ENCODE measurements at places on chromosomes 4 and X.

GRCh38 chr4:152535360-152535902 is 461 bp downstream of the FBXW7 start:
- DNase-seq: no peak

GRCh38 chr4:184267673-184268583 is 50.3 kb upstream of the ENPP6 start:
- peak; percentile 74 for DNase-seq

DNA sequence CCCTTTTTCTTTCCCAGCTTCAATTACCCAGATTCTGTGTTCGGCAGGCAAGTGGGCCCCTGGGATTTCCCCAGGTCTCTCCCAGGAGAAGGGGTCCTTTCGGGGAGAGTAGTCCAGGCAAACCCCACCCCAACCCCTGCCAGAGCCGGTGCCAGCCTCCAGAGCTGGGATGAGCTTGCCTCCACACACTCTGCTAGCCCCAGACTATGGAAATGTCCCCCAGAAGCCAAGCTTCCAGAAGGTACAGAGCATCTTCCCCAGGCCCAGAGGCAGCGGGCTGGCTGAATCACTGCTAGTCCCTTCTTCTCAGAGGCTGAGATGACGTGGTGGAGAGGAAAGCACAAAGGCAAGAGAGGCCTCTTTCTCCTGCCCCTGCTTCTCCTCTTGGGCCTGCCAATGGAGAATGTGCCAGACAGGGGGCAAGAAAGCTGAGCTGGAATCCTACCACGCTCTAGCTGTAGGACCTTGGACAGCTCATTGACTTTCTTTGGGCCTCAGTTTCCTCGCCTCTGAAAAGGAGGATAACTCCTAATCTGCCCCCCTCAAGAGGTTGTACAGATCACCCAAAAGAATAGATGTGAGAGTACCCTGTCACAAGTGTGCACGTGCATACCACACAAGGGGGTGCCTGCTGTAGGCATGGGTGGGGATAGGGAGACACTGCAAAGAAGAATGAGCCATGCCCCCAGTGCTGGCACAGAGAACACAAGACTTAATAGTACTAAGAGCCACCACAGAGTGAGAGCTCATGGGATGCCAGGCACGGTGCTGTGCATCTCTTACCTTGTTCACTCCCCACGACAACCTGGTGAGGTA is 2.1 kb downstream of the SASH3 start:
- no peak for DNase-seq

GRCh38 chrX:55713631-55714030 is 3.9 kb upstream of the RRAGB start:
- no peak for DNase-seq

DNA sequence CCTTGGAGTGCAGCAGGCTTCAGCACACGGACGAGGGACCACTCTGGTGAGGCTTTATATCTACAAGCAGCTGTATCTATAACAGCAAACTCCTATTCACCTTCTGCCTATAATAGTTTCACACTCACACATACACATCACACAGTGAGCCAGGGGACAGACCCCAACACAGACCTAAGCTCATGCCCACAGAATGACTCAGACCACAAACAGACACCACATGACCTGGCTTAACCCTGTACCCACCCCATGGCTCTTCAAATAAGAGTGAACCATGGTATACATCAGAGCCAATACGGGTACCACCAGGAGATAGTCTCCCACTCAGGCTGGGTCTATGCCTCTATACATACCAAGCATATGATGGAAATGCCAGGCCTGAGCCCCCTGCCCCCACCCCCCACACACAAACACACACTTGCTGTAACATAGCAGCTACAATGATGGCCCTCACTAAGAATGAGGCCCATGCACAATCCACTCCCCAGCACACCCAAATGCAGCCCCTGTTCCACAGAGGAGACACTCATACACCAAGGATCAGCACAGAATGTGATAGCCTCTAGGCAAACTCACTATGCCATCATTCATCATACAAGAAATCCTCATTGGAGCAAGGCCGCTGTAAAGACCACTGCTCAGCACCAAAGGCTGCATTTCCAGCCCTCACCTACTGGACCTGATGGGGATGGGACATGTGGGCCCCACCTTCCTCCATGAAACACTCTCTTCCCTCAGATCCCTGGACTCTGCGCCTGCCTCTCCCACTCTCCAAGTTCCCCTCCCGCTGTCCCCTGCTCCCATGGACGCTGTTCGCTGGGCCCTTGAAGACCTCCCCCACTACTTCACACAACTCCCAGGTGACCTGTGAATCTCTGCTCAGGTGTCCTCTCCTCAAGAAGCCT is 62.1 kb upstream of the XIAP start:
- no peak for DNase-seq

DNA sequence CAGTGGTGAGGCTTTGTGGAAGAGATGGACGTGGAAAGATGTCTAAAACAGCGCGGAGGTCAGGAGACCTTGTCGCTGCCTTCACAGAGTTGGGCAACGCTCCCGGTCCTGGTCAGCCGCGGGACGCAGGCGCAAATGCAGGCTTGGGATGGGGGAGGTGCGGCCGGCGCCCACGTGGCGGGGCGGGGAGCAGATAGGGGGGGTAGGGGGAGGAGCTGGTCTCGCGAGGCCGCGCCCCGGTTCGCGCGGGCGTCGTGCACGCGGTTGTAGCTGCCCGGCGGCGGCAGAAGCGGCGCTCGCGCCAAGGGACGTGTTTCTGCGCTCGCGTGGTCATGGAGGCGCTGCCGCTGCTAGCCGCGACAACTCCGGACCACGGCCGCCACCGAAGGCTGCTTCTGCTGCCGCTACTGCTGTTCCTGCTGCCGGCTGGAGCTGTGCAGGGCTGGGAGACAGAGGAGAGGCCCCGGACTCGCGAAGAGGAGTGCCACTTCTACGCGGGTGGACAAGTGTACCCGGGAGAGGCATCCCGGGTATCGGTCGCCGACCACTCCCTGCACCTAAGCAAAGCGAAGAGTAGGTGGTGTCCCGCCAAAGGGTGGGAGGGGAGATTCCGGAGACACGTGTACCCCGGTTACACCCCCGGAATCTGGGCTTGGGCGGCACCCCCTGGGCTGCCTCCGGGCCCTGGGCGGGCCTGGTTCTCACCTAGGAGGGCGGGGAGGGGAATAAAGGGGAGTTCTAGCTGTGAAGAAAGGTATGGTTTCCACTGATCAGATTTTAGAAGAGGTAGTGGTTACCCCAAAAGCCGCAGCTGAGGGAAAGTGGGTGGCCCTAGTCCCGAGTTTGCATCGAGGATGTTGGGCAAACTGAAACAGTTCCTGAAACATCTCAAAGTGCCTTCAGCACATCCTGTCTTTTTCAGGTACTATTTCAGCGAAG is at the start of gene PRDX4:
Gene PRDX4, plus strand, starts transcription at position 255 of the 939 bp plus-strand sequence. Its CDS starts 78 bp downstream, at position 333.
- DNase-seq: no peak

DNA sequence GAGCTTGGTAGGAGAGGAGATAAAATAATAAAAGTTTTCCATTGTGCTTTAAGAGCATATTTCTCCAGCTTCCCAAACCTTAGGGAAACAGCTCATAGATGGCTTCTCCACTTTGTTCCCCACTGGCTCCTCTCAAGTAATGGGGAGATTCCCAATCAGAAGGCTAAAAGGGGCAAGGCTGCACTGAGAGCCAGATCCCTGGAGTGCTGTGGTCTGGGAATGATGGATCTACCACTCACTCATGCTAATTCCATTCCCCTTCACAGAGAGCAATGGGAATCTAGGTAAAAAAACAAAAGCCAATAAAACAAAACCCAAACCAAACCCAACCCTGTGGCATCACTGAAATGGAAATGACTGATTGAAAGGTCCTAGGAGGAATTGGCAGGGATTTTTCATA is 219.7 kb upstream of the MBNL3 start:
- no peak for DNase-seq

DNA sequence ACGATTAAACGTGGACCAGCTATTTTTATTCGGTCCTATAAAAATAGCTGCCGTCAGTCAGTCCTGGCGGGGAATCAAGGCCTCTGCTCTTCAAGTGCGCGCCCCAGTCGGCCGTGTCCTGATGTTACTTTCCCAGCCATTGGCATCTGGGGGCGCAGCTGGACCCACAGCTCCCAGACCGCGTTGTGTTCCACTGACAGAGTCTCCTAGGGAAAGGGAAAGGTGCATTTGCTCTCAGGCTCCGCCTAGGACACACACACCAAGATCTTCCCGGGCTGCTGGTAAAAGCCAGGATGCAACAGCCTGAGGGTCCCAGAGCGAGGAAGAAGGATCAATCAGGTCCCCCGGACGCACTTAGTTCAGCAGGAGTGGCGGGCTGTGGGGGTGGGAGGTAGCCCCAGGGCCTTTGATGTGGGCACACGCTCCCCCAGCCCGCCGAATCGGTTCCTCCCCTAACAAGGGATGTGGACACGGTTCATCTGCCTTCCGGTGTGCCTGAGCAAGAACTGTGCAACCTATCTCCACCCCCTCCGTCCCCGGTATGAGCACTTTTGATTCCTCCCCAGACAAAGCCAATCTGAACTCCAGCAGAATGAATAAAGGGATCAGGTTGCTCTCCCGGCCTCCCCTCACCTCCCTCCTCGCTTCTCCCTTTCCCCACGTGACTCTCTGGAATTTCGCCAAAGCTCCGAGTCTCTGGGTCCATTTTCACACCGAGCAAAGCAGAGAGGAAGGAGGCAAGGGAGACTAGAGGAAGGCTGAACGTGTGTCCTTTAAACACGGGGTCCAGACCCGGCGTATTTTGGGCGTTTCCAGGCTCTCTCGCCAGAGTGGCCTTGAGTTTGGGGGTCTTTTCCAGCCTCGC is 626 bp upstream of the FRAS1 start:
- DNase-seq: peak; percentile 66

GRCh38 chrX:112587194-112587593 is 92.5 kb downstream of the LHFPL1 start:
- DNase-seq: no peak

Measured in epithelial cell of proximal tubule (primary cell).